GM13976 (cell line): ENCODE measurements at places on chromosomes 7 and 10.

- peak; percentile 73 for DNase-seq
These were observed 15.9 kb upstream of the ADCK2 start for GRCh38 chr7:140656548-140657515.

- peak; percentile 42 for DNase-seq
These were observed 40.4 kb upstream of the ZNF32 start for GRCh38 chr10:43689007-43689491.

DNA sequence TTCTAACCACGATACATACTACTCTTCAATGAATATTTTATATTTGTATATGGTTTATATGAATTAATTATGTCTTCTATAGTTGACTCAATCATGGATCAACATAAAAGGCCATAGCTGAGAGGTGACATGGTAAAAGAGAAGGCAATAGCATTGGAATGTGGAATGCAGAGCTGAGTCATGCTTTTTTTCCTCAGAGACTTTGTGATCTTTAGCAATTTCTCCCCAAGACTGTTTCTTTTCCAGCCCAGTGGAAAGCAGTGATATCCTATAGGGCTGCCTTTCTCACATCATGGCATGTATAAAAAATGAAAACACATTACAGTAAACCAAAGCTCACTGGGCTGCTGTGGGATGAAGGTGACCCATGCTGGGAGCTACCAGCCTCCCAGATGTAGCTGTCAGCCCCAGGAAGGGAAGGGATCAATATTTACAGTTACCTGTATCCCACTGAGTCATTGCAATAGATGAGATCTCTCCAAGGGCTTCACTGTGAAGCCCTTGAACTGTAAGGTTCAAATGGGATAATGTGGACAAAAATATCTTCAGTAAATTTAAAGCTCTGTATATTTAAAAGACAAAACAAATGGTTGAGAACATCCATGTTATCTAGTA lies 30.2 kb downstream of the SLC39A12 start:
- no peak for DNase-seq

- no peak for DNase-seq
These were observed 83.7 kb downstream of the CARD11 start for GRCh38 chr7:2959828-2960599.

GRCh38 chr7:101651112-101651511 lies 22.0 kb upstream of the MYL10 start:
- DNase-seq = no peak

- no peak for DNase-seq
These were observed 14.1 kb upstream of the TNPO3 start for GRCh38 chr7:129069021-129069420.

GRCh38 chr7:124672011-124672410 lies 93.6 kb downstream of the GPR37 start:
- DNase-seq = no peak

DNA sequence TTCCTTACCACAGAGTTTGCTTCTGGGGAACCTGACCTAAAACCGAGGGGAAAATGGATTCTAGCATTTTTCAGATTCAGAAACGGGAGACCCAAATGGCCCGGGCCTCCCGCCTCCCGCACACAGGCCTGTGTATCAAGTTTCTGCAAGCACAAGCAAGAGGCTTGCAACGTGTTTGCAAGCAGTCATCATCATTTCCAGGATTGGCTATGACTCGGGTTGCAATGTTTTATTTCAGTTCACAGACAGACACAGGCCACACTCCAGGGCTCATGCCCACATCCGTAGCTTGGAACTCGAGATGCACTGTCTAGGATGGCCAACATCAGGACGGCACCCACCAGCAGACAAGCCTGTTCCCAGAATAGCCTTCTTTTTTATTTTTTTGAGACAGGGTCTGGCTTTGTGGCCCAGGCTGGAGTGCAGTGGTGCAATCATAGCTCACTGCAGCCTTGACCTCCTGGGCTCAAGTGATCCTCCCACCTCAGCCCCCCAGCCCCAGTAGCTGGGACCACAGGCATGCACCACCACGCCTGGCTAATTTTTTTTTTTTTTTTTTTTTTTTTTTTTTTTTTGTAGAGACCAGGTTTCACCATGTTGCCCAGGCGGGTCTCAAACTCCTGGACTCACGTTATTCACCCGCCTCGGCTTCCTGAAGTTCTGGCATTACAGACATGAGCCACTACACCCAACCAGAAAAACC lies 68.1 kb upstream of the FOXK1 start:
- no peak for DNase-seq

- no peak for DNase-seq
These were observed 23.7 kb upstream of the MRC1 start for GRCh38 chr10:17785276-17785930.

GRCh38 chr10:93383562-93383981 lies 98.6 kb downstream of the MYOF start:
- DNase-seq = no peak

DNA sequence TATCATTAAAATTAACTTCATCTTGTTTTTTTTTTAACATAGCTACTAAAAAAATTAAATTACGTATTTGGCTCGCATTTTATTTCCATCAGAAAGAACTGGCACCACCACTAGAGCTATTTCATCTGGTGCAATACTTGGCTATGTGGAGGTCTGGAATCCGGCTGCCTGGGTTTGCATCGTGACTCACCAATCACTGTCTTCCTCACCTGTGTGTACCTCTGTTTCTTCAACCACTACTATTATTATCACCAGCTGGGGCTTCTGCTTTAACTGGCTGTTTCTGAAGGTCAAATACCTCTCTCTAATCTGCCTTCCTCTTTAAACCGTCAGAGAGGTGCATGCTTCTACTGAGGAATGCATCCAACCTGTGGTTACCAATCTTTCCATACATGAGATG lies 6.5 kb downstream of the WDR91 start:
- DNase-seq = no peak
